ENCODE measurements at places on chromosomes 5 and 9.

DNA sequence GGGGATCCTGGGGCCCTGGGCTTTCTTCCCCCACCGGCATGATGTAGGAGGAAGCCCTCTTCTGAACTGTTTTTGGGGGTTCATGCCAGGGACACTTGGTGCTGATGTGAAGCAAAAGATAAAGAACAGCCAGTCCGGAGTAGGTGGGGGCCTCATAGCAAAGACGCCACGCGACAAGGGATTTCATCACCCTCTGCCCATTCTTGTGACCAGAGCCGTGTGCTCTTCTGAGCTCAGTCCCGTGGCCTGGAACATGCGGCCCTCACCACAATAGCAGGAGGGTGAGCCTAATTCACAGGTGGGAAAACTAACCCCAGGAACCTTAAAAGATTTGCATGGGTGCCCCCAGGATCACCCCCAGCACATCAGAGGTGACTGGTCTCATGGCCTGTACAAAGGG is 225.9 kb downstream of the HSPA4 start:
- DNase-seq, result no peak

- no peak for DNase-seq
Observed at GRCh38 chr9:133008406-133008805, 22.4 kb upstream of the GTF3C5 start.

GRCh38 chr5:181164076-181164952 is 16.9 kb downstream of the OR2V2 start:
- no peak for DNase-seq

DNA sequence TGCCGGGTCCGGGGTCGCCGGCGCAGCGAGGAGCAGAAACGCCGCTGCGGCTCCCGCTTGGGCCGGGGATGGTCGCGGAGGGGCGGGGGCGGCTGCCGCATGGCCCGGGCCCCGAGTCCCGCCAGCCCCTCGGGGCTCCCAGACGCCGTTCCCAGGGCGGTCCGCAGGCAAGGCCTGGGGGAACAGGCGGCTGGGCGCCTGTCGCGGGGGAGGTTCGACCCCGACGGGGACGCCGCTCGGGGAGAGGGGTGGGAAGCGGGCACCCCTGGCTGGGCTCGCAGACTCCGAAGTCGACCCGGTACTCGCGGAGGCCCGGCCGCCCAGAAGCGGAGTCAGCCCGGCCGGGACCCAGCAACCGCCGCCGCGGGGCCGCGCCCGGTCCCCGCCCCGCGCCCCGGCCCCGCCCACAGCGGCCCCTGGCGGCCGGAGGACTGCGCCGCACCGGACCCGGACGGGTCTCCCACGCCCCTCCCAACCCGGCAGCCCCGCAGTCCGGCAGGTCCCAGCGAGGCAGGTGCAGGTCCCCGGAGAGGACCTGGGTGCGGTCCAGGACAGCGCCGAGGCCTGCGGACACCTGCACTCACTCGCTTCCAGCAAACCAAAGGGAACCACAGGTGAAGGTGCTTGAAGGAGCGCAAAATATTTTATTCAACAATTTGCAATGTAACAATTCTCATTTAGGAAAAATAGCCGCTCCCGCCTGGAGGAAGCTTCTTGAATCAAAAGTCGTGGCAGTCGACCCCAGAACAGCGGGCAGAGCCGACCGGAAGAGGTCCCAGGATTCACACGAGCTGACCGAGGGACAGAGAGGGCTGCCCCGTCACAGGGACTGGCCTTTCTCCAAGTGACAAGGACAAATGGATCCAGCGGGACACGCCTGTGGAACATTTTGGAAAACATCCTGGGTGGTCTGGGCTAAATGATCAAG is at the start of gene INPP5E:
TSS of gene INPP5E (minus strand) at position 365 of the 928 bp plus-strand sequence. CDS start 426 bp downstream, outside the sequence.
- peak; percentile 82 for DNase-seq

DNA sequence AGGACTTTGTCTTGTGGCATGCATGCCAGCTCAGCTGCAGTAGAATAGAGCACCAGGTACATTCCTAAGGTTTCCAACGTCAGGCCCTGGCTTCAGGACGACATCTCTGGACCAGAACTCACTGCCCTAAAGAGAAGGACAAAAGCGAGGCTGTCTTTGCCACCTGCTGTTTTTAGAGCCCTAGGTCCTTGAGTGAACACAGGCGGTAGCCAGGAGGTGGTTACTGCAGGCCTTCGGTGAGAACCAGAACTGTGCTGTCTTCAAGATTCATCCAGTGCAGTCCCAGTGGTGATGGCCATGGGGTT is 288.9 kb upstream of the CDH18 start:
- no peak for DNase-seq

DNA sequence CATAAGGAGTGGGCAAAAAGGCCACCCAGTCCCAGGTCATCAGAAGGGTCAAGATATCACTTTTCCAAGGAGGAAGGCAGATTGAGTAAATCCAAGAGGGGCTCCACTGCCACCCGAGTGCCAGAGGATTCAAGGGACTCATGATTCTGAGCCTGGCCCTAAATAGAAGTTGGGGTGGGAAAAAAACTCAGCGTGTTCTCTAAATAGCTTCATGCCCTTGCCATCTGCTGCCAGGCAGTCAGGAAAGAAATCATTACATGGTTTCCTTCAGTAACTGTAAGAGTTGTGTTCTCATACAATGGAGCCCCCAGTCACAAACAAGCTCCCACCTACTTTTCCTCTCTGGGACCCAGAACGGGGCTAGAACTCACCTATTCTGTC is 37.2 kb downstream of the SAR1B start:
- no peak for DNase-seq

GRCh38 chr5:36682499-36682898 is 76.1 kb downstream of the SLC1A3 start:
- no peak for DNase-seq

DNA sequence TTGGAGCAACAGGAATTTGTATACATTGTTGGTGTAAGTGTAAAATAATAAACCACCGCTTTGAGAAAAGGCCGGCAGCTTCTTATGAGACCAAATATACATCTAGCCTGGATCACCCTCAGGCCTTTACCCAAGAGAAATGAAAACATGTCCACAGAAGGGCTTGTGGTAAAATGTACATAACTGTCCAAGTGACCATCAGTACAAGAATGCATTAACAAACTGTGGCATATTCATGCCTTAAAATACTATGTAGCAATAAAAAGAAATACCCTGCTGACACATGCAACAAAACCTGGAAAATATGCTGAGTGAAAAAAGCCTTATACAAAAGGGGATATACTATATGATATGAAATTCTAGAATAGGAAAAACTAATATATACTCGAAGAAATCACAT is 311.9 kb upstream of the TRPC7 start:
- DNase-seq, result no peak

DNA sequence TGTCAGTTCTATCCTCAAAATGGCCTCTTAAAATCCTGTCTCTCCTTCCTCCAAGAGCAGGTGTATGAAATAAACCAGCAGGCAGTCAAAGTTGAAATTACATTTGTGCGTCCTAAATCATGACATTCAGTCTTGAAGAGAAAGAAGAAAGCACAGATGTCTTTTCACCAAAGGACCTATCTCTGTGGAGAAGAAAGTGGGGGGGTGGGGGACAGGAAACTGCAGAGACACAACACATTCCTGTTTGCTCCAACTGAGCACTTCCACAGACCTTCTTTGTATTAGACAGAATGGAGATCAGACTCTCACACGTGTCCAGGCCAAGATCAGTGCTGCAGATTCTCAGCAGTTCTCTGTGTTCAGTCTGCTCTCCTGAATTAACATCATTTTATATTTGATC is 471.9 kb upstream of the RGMB start:
- peak; percentile 26 for DNase-seq

DNA sequence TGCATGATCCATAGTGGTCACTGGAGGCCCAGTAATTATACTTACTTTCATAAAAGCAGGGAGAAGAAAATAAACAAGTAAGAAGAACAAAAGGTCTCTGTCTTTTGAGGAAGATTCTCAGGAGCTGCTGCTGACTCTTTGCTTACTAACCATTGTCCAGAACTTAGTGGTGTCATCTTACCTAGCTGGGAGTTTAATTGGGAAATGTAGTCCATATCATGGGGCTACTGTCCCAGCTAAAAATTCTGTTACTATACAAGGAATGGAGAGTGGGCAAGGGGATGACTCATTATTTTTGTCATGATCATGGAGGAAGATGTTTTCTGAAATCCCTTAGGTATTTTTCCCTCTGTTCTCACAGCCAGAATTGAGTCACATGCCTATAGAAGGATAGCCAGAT is 639.3 kb downstream of the MTRR start:
- no peak for DNase-seq

DNA sequence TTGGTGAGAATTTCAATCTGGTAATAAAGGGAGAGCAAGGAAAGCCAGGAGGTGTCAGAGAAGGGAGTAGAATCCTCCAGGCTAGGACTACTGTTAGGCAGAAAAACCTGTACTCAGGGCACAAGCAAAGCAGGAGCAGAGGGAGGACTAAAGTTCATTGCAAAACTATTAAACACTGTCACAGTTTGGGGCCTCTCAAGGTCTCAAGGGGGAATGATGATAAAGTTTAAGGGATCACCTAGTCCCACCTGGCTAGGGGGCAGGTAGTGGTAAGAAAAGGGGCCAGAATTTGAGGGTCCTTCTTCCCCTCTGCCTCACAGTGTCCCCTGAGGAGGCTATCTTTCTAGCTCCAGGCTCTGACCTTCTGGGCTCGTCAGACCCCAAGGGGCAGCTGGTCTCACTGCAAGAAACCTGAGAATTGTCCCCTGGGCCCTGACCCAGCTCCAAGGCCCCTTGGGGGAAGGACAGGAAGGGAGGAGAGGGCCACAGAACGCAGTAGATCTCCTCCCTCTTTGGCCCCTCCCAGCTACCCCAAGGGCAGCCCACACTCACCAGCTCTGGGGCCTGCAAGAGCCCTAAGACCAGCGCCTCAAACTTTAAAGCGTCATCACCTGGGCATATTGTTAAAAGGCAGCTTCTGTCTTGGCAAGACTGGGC is 974 bp downstream of the CCDC69 start:
- DNase-seq, result no peak

GRCh38 chr5:125695996-125696655 is 727.1 kb upstream of the GRAMD2B start:
- no peak for DNase-seq

- no peak for DNase-seq
Observed at GRCh38 chr5:169719360-169720314, 82.6 kb downstream of the DOCK2 start.

DNA sequence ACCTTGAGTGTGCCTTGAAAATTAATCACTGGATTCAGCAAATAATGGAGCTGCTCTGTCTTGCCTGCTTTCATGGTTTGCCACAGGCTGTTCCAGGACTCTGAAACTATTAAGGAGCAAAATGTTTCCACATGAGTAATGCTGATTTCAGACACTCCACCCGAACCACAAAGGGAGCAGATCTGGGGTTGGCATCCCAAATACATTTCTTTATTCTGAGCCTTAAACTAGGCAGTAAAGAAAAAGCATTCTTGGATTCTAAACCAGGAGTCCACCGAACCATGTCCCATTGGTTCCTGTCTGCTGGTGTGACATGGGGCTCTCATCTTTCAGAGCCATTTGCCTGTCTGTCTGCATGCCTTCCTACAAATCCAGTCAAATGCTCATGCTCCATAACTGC is 10.1 kb upstream of the C1QTNF3 start:
- DNase-seq, result no peak

DNA sequence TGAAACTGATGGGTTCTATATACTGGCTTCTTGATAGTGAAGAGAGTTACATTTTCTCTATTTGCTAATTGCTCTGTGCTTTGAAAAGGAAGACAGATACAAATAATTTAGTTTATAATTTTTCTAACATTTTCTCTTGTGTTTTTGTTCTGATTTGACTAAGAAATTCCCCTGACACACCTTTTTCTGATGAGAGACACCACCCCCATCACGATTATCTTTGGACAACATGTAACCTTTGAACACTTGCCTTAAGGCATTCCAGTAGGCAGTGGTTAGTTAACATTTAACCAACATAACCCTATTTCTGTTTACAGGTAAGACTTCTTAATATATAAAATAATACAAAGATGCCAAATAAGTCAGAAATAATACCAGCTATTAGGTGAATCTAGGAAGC is 4.1 kb upstream of the PTBP3 start:
- DNase-seq, result no peak

DNA sequence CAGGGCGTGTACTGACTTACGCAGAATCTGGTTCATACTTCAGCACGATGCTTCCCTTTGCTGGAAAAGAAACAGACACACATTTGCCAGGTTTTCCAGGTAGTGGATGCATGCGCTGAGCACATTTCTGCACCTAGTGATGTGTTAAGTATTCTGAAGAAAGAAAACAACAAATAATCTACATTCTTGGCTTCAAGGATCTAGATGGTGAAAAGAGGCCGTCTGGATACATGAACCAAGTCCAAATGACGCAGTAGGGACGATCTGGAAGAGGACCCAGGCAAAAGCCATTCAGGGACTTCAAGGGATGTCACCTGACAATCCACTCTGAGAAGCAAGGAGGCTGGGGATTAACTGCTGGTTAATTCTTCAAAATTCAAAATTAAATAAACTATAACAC is 30.4 kb downstream of the NSUN2 start:
- no peak for DNase-seq

DNA sequence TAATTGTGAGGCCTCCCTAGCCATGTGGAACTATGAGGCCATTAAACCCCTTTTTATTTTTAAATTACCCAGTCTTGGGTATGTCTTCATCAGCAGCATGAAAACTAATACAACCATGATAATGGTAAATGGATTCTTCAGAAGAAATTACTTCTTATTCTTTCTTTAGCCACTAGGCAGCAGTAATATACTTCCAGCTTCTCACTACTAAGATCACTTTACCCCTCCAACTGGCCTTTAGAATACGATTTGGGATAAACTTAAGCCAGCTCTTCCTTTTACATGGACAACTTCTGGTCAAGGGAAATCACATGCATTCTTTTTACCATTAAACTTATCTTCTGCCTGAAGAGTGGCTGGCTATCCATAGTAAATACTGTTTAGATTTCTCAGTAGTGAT is 355.4 kb downstream of the MAN2A1 start:
- DNase-seq, result no peak

GRCh38 chr5:125256296-125256695 is 509.9 kb upstream of the ZNF608 start:
- no peak for DNase-seq

- no peak for DNase-seq
Observed at GRCh38 chr9:134607971-134608370, 33.6 kb upstream of the COL5A1 start.

DNA sequence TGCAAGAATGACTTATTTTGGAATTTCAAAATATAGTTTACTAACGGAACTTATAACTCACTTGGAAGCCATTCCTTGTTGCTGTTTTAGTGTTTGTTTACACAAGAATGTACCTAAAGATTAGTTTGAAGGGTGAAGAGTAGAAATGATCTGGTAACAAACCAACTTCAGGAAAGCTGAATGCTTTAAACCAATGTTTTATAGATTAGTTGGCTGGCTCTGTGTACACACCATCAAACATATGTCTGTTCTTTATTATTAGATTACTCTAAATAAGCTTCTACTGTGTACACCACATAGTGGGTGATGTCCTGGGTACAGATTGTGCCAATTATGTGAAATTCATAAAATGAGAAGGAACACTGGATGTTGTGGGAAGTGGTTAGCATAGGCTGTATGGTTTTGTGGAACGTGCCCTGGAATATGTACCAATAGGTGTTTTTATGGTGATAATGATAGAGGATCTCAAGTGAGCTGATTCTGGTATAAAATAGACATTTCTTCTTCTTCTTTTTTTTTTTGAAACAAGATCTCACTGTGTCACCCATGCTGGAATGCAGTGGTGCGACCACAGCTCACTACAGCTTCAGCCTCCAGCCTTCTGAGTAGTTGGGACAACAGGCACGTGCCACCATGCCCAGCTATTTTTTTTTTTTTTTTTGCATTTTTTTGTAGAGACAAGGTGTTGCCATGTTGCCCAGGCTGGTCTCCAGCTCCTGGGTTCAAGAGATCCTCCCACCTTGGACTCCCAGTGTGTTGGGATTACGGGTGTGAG is 109.3 kb upstream of the DHFR start:
- no peak for DNase-seq

- DNase-seq, result no peak
Observed at GRCh38 chr5:146440870-146441495, 6.2 kb upstream of the TCERG1 start.
